ENCODE measurements at places on chromosomes 5 and 9.

DNA sequence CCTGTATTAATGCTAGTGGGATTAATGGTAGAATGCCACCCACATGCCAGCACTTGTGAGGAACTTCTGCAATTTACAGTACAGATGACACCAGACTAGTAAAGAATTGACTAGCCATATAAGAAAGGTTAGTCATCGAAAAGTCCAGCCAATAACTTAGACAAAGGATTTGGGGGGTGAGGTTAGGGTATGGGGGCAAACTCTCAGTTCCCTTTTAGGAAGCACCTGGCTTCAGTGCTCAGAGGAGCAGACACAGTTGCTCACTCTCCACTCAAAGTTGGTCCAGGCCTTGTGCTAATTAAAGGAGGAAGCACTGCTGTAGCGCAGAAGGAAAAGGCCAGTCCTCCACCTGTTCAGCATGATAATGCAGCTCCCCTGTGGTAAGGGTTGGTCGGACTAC lies 25.2 kb downstream of the TGFBR1 start:
- DNase-seq: no peak

DNA sequence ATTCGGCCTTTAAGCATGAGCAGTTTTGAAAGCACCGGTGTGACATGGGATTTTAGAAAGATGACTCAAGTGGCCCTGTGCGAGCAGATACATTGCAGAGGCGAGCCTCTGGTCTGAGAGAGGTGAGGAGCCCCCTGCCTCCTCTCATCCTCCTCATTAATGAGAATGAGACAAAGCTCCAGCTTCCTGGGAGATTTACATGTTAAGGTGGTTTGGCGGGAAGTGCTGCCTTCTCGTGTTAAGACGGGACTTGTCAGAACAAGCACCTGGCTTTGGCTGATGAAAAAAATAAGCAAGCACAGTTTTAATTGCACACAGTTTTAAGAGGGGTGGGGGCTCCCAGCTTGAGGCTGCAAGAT lies 68.1 kb downstream of the ACTL7B start:
- DNase-seq: no peak

- DNase-seq: no peak
Measured at GRCh38 chr5:173625673-173626504, 9.4 kb upstream of the BOD1 start.

DNA sequence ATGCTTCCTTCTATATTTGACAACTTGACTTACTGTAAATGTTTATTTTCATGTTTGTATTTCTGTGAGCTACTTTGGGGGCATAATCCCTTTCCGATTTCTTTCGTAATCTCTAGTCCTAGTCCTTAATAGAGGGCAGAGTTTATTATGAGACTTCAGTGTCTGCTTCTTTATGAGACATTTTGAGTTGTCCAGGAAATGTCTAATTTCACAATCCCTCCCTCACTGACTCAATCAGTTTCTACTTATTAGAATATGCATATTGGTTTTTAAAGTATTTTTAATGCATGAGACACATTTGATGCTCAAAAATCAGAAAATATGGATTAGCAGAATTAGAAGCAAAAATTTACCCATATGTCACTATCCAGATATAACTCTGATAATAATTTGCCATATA lies 160.9 kb downstream of the FOCAD start:
- DNase-seq: no peak

- no peak for DNase-seq
Measured at GRCh38 chr9:89187541-89187940, 8.9 kb upstream of the SHC3 start.

DNA sequence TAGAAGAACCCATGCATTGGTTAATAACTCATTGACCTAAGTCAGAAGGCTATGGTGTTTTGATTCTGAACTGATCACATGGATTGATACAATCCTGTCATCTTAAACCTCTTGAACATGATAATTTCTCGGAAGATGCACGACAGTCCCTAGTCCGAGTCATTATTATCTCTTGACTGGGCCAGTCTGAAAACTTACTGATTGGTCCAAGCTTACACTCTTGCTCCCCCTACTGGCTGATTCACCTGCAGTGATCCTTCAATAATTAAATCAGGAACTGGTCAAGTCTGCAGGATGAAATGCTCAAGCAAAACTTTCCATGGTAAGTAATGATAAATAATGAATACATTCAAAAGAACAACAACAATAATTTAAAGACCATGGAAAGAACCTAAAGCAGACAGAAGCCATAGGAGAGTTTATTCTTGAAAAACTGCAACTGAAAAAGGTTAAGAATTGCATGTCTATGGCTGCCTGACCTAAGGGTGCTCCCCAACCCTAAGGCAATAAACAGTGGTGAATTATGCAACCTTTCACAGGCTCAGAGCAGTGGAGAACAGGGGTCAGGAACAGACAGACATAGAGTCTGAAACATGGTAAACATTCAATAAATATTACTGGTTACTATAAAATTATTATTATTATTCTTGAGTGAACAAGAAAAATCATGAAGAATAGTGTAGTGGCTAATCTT lies 79.3 kb downstream of the BRINP1 start:
- DNase-seq: peak; percentile 34

DNA sequence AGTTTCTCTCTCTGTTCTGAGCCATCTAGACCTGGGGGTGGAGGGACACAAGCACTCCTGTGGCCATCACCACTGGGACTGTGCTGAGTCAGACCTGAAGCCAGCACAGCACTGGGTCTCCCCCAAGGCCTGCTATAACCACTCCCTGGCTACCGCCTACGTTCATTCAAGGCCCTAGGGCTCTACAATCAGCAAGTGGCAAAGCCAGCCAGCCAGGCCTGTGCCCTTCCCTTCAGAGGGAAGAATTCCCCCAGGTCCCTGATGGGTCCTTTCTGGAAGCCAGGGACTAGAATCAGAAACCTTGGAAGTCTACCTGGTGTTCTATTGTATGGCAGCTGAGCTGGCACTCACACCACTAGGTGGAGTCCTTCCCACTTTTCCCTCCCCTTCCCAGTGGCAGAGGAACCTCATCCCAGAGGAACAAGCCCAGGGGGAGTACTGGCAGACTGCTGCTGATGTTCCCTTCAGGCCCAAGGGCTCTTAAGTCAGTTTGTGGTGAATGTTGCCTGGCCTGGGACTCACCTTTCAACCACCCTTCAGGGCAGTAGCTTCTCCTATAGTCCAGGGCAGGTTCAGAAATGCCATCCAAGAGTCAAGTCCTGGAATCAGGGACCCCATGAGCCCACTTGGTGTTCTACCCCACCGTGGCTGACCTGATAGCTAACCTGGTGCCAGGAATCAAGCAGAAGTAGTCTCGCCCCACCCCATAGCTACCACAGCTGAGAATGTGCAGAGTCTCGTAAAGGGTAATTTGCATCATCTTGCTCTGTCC lies 20.0 kb downstream of the JMY start:
- peak; percentile 53 for DNase-seq

DNA sequence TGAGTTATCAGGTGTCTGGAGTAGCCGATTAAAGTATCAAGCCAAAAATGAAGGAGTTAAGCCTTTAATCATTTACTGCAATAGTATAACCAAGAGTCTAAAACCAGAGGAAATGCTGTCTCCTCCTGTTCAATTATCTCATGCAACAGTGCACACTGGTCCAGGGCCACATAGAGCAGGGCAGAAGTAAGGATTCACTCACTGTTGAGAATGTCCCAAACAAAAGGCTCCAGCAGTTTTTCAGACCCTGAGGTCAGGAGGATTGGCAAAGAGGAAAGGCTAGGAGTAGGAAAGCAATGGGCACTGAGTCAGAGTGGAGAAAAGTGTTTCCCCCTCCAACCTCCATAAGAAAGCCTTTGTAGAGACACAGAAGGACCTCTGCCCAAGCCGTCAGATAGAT lies 168.2 kb downstream of the RNF180 start:
- DNase-seq: no peak

DNA sequence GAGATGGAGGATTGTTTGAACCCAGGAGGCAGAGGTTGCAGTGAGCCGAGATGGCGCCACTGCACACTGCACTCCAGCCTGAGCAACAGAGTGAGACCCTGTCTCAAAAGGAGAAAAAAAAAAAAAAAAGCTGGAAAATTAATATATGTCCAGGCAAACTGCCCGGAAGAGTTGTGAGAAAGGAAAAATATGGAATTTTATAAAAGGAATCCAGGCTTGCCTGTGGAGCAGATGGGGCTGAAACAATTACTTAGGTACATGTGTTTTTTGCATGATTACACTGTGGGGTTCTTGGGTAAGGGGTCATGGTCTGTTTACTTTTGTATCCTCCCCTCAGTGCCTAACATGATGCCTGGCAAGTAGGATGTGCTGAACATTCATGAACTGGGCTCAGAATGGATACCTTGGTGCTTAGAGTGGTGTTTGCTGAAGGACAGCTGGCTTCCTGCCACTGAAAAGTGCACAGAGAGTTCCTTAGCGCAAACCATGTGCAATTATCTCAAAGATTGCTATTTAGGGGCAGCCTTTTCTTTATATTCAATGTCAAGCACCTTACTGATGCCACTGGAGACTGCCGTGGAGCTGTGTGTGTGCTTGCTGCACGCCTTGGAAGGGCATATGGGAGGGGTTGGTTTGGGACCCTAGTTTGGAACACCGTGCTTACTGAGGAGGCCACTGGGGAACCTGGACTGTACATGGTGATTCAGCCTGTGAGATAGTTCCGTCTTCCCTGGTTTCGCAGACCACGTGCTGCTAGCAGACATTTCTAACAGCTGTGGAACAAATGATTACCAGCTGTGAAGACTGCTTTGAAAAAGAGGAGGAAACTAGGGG lies 78.4 kb downstream of the MAP1B start:
- DNase-seq: peak; percentile 89

DNA sequence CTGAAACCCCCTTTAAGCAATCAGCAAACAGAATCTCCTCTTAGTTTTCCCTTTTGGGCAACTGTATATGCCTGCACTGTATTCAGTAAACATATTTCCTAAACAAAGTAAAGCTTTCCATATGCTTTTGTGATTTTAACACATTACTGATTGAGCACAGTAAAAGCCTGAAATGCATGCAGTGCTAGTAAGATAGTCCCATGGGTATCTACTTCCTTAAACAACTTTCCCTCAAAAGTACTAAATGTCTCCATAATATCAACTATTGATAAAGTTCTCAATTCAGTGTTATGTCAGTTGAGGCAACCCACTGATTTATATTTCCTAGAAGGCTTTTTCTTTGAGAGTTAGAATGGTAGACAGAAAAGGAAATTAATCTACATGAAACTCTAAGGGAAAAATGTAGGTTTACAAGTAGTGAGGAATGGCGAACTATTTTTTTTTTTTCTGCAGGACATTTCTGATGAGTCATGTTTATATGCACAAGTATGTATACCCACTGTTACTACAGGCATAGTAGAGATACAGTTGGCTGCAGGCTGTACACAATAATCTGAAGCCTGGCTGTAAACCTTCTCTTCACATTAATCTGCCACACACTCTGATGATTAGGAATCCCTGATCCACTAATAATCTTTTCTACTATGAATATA lies 31.2 kb upstream of the CEP120 start:
- DNase-seq: peak; percentile 41

GRCh38 chr9:115210699-115211098 lies 92.7 kb upstream of the TNC start:
- no peak for DNase-seq

DNA sequence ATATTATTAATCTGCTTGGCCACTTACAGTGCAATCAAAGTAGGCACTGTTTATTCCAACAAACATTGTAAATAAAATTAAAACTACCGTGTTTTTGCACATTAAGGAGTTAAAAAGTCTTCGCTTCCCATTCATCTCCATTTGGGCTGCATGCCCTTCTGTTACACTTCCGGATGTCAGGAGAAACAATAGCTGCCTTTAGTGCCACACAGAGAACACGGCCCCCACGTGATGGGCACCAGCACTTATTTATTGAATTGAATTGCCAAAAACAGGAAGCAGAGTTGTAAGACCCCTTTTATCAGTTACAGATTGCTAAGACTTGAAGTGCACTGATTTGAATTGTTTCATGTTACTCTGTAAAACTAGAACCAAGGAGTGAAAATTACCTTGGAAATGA lies 80.4 kb downstream of the LHFPL2 start:
- no peak for DNase-seq

- no peak for DNase-seq
Measured at GRCh38 chr5:98594098-98594497, 179.4 kb upstream of the RGMB start.

DNA sequence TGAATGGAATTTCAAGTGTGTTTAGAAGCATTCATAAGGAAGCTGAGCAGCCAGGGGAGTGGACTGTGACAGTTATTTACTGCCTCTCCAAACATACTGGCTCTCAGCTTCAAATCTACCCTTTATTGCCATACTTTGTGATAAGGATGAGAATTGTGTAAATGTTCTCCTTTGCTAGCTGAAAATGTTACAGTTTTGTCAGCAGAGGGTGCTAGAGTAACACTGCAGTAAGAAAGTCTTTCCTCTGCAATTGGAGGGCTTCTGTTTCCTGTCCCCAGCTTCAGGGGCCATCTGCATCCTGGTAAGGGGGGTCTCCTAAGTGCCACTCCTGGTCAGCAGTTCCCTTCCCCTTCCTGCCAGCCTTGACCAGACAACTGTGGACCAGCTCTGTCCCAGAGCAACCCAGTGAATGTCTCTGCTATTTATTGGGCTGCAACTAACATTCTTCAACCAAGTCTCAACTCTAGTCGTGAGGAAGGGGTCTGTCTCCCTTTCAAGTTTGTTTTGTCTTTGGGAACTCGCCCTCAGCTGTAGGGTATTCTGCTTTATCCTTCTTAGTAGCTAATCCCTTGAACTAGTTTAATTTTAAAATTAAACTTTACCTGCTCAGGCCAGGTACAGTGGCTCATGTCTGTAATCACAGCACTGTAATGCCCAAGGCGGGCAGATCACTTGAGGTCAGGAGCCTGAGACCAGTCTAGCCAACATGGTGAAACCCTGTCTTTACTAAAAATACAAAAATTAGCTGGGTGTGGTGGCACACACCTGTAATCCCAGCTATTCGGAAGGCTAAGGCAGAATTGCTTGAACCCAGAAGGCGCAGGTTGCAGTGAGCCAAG lies 45.3 kb downstream of the RAPGEF6 start:
- DNase-seq: peak; percentile 56

DNA sequence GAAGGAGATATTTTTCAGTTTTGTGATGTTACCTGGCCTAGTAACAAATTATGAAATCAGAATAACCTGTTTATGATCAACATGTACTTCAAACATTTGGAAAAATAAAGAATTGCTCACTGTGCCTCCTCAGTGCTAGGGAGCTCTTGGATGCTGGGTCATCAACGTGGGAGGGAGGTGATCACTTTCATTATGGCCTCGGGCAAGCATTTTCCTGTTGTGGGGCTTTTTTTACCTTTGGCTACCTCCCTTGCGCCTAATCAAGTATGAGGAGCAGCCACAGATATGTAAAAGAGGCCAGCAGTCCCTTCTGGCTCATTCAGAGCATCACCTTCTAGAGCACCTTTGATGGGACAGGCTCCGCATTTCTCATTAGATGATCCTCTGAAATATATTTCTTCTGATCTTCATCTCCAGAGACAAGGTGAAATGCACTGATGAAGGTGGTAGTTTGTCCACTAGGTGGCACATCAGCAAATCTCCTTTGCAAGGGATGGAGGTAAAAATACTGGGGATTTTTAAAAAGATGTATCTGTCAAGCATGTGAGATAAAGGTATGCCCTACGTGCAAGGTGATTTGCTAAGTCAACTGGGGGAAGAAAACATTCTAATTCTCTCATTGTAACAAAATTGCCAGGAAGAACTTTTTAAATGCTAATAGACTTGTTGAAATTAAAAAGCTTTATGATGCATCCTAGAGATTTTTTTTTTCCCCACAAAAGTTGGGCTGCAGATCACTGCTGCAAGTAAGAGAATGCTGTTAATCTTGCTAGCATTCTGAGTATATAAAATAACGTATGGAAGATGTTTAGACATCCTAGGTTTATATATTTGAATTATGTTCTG lies 218.2 kb downstream of the MAST4 start:
- peak; percentile 53 for DNase-seq

GRCh38 chr5:146860213-146860893 lies 18.2 kb downstream of the PPP2R2B start:
- peak; percentile 1 for DNase-seq

Measured in fibroblast of upper back skin (primary cell).